ENCODE measurements at places on chromosomes 12 and 14.

GRCh38 chr12:120139958-120140357 is 23.4 kb upstream of the RAB35 start:
- DNase-seq: no peak

GRCh38 chr12:50268482-50268881 is 14.8 kb downstream of the LIMA1 start:
- no peak for DNase-seq

DNA sequence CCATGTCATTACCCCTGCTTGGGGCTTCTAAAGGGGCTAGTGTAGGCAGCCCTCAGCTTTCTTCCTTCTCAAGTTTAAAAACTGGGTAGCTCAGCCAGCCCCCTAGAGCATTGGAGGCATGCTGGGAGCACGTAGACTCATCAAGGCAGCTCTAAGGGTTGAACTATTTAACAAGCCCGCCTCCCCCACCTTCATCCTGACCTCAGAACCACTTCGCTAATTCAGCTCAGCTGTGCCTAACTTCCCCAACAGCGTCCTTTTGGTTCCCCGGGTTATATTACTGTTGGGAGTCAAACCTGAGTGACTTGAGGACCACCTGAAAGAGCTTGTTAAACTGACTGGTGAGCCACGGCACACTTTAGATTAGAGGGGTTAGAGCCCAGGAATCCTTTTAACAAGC is 30.1 kb downstream of the MAX start:
- no peak for DNase-seq

DNA sequence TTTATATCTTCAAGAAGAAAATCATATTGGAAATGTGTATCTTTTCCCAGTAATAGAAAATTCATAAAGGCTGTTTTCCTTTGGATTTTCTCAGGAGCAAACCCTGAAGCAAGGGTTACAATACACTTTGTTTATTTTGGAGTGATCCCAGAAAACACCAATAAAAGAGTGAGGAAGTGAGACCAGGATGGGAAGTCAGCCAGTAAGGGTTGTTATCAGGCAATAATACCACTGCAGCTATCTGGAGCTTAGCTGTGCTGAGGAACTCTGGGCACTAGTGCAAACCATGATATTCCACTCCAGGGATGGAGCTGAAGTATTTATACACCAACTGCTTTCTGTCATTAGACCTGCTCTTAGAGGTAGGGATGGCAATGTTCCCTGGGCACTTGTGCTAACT is 1002.3 kb downstream of the FLRT2 start:
- no peak for DNase-seq

DNA sequence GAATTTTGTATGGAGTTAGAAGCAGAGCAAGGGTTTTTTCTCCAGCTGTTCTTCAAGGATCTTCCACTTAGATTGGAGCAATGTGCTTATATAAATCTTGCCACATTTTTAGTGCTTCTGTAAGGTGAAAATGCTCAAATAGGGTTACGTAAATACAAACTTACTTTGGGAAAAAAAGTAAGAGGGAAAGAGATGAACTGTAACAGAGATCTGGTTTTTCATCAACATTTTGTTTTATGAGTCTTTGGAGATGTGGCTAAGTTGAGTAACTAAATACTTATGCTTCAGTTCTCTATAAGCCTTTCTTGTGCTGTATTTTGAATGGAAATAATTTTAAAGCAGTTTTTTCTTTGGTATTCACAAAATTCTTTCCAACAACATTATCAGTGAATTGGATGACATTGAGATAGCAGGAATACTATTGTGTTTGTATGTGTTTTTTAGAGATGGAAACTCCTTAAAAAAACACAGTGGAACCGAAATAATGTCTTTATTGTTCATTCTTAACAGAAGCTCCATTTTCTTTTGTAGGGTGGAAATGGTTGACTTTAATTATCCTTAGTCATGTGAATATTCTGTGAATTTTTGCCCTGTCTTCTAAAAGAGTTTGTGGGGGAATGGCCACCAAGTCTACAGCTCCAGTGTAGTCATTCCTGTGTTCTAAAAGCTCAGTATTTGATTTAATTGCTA is 45.7 kb downstream of the NPAS3 start:
- no peak for DNase-seq

DNA sequence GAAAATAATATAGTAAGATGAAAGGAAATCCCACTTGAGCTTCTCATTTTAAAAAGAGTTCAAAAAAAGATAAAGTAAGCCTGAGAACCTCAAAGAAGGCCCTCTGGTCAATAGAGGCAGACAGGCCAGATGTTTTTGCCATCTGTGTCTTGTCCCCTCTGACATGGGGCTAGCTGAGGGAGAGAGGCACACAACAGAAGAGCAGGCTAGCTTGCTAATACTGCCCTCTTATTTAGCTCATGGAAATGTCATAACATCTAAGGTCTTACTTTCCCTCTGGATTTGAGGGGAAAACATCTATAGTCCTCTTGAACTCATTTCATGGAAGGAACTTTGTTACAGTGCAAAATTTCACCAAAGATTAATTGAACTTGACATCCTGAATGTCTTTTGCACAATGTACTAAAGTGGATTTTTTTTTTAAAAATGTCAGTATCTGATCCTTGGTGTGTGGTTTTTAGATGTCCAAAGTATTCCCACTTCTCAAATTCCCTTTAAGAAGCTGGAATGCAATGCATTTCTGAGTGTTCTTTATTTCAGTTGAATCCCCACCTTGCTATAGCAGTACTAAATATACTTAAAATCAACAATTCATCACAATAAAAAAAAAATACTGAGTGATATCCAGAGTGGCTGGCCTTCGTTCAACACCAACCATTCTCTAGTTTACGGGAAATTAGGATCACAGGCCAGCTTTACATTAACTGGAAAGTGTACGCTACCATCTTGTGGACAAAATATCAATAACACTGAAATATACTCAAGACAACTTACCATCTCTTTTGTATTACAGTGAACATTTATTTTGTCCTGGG is 176.7 kb downstream of the PAH start:
- DNase-seq: no peak

DNA sequence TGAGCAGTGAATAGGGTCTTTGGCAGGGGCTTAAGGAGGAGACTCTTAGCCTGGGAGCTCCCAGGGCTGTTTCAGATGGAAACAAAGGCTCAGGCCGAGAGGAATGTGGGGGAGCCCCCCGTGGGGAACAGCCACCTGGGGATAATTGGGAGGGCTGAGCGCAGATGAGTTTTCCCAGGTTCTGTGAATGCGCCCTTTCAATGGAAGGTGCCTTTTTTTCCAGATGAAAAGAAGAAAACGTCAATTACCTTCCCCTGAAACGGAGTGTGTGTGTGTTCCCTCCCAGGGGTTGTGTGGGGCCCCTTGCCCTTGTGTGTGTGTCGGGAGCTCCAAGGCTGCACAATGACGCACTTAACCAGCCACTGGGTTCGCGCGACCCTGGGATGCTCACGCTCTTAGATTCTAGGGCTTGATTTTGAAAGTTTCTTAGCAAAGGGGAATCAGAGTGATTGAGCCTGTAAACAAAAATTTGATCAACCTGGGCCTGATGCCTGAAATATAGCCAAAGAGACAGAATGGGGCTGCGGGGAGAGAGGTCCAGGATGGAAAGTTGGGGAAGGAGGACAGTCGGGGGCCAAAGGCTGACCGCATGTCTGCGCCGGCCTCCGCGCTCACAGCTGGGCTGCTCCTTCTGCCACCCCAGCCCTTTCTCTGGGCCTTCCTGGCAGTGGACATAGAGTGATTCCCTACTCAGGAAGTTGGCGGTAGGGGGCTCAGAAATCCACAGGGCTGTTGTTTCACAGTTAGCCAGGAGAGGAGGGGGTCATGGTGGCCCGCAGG is 14.6 kb downstream of the MEG3 start:
- DNase-seq: no peak

- no peak for DNase-seq
Observed at GRCh38 chr12:130465626-130466025, 127.9 kb downstream of the PIWIL1 start.

DNA sequence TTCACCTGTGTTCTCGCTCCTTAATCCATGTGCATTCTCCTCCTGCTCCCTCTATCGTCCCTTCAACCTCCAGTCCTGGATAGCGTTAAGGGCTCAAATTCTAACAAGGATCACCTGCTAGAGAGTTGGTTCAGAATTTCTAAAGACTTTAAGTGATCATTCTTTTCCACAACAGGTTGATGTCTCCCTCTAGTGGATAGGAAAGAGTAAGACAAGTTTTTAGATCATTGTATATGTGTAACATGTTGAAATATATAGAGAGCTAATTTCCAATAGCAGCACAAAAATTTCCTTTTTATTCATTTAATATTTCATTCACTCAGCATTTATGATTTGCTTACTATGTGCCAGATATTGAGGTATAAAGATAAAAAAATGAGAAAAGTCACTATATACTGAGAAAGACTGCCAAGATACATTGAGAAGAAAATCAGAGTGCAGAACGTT is 9.3 kb upstream of the ESR2 start:
- DNase-seq: peak; percentile 83

GRCh38 chr12:49875115-49875720 is 28.5 kb downstream of the FAIM2 start:
- DNase-seq: no peak

- no peak for DNase-seq
Observed at GRCh38 chr14:47278233-47278842, 397.1 kb downstream of the MDGA2 start.

DNA sequence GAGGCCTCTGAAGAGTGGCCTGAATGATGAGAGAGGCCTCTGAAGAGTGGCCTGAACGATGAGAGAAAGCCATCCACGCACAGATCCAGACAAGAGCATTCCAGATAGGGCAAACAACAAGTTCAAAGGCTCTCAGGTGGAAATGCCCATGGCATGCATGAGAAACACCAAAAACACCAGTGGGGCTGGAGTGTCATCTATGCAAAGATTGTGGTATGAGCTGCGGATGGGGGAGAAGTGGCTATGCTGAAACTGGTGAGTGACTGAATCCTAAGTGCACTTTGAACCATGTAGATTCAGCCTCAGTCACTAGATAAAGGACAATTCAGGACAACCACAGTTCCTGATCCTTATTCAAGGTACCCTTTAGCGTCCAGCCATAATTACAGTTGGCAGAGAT is 79.4 kb upstream of the GZMB start:
- DNase-seq: no peak

- peak; percentile 31 for DNase-seq
Observed at GRCh38 chr12:8544295-8544694, 3.6 kb upstream of the CLEC4E start.

Measured in NCI-H2107 (cell line).